ENCODE measurements at places on chromosomes 7 and 10.
A peak's percentile ranks its signal among the peaks of the same experiment; 100 is the strongest.

GRCh38 chr10:1687623-1688150 lies 49.6 kb downstream of the ADARB2 start:
- no peak for DNase-seq

DNA sequence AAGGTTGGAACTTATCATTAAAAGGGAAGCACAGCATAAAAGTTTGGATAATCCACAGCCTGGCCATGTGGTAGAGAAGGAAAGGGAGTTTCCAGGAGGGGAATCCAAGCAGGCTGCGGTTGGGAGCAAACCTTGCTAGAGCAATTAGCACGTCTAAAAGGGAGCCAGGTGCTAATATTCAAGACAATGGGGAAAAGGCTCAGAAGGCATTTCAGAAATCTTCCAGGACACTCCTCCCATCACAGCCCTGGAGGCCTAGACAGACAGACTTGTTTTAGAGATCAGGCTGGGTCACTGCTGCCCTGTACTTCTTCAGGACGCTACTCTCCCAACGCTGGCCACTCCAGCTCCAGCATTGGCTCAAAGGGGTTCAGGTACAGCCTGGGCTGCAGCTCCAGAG lies 96.2 kb upstream of the KAT6B start:
- no peak for DNase-seq

DNA sequence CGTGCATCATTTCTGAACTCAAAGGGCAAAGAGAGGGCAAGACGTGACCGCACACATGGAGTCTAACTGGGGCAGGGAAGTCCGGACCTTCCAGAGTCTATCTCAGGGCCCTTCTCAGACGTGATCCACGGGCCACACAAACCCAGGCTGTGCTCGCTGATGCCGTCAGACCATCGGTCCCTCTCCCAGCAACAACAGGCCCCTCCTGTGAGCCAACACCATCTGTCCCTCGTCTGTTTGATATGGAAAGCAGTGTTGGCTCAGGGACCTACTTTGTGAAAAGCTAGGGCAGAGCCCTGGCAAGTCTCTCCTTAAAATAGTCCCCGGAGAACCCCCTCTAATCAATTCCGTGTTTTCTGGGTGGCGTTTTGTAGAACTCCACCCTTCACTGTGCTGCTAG lies 208.8 kb downstream of the TCERG1L start:
- DNase-seq, result peak; percentile 44

- DNase-seq, result peak; percentile 45
These were observed 14.3 kb downstream of the CPED1 start for GRCh38 chr7:121002757-121003200.

DNA sequence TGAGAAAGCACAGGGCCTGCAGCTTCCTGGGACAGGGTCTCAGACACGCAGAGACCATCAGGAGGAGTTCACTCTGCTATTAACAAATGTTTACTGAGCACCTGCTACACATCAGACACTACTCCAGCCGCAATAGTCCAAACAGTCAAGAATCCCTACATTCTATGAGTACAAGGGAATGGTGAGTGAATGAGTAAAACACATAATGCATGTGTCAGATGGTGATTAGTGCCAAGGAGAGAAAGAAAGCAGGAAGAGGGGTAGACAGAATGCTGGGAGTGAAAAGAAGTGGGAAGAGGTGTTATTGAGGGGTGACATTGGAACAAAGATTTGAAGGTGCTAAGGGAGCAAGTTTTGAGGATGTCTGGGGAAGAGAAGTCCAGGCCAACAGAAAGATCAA lies 634.2 kb upstream of the GALNT17 start:
- no peak for DNase-seq

- DNase-seq, result no peak
These were observed 125.7 kb upstream of the FAM3C start for GRCh38 chr7:121521711-121522400.

- DNase-seq, result no peak
These were observed 173.1 kb upstream of the LRRTM3 start for GRCh38 chr10:66752714-66753113.

DNA sequence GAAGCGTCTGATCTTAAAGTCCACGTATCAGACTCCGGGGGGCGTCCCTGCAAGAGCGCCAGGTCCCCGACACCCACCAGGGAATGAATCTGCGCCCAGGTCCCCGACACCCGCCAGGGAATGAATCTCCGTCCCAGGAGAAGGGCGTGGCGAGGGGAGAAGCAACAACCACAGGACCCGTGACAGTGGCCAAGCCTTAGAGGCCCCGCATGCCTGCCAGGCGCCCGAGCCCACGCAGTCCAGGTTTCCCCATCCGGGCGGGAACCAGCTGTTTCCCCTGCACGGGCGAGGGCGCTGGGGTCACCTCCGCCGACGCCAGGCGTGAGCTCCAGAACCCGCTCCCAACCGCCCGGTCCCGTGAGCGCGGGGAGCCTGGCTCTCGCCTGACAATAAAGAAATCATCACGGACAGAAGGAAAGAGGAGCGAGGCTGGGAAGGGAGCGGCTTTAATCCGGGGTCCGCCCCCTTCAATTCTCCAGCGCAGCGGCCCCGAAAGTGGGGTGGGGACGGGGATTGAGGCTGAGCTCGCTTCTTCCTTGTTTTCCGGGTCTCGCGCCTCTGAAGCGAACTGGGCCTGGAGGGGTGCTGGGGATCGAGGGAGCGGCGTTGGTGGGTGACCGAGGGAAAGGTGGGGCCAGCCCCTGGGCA lies 29.0 kb upstream of the BMS1 start:
- peak; percentile 46 for DNase-seq

GRCh38 chr7:111012799-111013675 lies 77.9 kb upstream of the LRRN3 start:
- no peak for DNase-seq

GRCh38 chr7:7639421-7639820 lies 1.1 kb upstream of the UMAD1 start:
- DNase-seq, result no peak

- no peak for DNase-seq
These were observed 561.3 kb downstream of the PHTF2 start for GRCh38 chr7:78359836-78360235.

GRCh38 chr7:30970594-30971094 lies 6.9 kb downstream of the GHRHR start:
- no peak for DNase-seq

GRCh38 chr7:71860572-71860971 lies 551.6 kb downstream of the CALN1 start:
- DNase-seq, result no peak
